ENCODE measurements at places on chromosomes 12 and 14.

GRCh38 chr14:65949711-65950516 lies 536.3 kb upstream of the CCDC196 start:
- peak; percentile 59 for DNase-seq

DNA sequence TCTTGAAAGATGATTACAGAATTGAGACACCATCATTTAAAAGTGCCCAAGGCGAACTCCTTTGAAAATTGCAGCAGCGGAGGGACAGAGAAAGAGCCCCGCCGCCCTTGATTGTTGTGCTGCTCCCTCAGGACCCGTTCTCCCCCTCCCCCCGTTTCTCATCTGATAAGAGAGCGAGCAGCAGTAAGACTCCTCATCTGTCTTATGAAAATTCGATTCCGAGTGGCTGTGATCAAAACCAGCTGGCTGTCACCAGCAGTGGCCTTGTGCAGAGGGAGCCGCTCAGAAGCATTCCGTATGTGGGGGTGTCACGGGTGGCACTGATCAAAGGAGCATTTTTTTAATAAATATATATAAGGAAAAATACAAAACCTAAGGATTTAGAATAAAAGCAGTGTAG lies 78.0 kb upstream of the GPATCH2L start:
- DNase-seq = no peak

- peak; percentile 77 for DNase-seq
Observed at GRCh38 chr12:6563448-6564050, 4.5 kb downstream of the NOP2 start.

- DNase-seq = no peak
Observed at GRCh38 chr12:99769396-99769980, 121.9 kb downstream of the GARIN6 start.

- no peak for DNase-seq
Observed at GRCh38 chr12:47024463-47024862, 55.0 kb upstream of the PCED1B start.
